Tongue (tissue), 3 donors: ENCODE measurements at places on chromosomes 16 and 17.

DNA sequence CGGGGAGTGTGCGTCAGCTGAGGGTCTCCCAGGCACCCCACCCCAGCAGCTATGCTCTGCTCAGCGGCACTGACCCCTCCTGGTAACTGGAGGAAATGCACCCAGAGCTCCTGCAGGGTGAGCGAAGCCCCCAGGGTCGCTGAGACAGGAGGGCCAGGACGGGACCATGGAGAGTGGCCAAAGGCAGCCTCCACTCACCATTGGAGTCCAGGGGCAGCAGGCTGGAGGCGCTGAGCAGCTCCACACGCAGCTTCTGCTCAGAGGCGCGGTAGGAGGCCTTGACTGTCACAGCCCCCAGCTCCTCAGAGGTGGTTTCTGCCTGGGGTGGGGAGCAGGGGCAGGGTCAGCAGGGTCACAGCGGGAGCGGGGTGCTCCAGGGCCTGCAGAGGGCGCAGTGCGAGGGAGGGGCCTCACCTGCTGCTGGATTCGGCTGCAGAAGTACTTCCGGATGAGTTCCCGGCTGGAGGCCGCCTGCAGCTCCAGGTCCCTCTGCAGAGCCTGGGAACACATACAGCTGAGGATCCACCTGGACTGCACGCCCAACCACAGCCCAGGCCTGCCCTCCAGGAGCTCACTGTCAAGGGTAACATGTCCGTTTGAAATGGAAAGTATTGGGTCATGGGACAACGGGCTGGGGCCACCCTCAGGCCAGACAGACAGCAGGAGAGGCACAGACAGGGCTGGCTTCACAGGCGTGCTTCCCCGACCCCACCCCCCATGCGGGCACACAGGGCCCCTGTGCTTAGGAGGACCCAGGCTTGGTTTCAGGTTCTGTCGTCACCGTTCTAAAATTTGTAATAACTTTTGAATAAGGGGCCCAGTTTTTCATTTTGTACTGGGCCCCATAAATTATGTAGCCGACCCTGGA, 13.8 kb downstream of the UNC13D start:
- DNase-seq = no peak

- no peak for DNase-seq
Measured at GRCh38 chr17:6255322-6255721, 179.6 kb downstream of the AIPL1 start.

- DNase-seq = no peak
Measured at GRCh38 chr17:80760511-80760911, 215.9 kb downstream of the RPTOR start.

GRCh38 chr17:15124746-15125145, 140.4 kb downstream of the PMP22 start:
- no peak for DNase-seq

- no peak for DNase-seq
Measured at GRCh38 chr17:5286846-5287245, 4.8 kb downstream of the RABEP1 start.

GRCh38 chr17:42050393-42051012, at the start of gene C17orf113:
Gene C17orf113, minus strand, starts transcription at chr17:42050601. Its CDS starts 7,225 bp downstream, at chr17:42043376.
- DNase-seq = peak; percentile 79

- no peak for DNase-seq
Measured at GRCh38 chr16:50699326-50700159, 6.1 kb downstream of the NOD2 start.

DNA sequence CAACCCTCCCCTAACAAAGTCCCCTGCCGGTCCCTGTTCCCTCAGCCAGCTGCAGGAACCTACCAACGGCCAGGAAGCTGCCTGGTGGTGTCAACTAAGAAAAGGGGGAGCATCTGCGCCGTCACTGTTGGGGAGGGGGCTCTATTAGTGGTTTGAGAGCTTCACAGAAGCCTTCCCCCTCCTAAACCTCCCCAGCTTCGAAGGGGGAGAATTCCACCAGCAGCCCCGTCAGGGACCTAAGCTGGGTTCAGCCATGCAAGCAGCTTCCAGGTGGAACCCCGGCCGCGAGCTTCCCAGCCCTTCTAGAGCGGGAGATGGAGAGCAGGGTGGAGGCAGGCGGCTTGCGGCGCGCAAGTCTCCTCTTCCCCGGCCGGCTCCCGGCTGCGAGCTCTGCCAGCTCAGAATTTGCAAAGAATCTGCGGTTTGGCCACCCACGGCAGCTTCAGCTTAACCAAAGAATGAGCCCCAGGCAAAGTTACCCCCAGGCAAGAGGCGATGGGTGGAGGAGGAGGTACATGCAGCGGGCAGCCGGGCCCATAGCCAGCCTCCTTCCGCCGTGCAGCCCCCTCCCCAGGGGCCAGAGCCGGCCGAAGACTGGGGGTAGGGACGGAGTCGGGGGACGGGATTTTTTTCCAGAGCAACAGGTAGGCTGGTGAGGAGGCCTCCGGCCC, 33.7 kb downstream of the DDX19A start:
- DNase-seq = peak; percentile 70

DNA sequence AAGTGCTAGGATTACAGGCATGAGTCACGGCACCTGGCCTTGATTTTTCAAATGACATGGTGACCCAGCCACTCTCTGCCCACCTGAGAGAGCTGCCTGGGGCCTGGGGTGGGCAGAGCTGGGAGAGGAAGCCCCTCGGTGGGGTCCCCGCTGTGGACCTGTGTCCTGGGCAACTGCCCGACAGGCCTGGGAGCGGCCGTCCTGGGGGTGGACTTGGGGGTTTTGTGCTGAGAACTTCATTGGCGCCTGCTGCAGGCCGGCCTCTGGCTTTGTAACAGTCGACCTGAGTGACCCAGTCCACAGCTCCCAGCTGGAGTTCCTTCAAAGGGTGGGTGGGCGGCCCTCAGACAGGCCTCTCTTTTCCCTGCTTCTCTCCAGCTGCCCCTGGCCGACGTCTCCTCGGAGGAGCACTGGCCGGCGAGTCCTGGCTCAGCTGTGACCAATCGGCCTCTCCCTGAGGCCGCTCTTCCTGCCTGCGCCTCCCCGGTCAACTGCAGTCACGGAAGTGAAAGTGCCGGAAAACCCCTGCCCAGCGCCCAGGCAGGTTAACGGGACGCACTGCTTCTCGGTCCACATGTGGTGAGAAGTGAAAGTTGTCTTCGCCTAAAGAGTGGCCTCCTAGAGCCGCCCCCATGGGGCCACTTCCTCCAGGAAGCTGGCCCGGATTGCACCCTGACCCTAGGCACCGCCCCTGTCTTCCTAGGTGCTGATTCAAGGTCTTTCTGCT, 5.5 kb downstream of the CBFA2T3 start:
- DNase-seq = no peak

DNA sequence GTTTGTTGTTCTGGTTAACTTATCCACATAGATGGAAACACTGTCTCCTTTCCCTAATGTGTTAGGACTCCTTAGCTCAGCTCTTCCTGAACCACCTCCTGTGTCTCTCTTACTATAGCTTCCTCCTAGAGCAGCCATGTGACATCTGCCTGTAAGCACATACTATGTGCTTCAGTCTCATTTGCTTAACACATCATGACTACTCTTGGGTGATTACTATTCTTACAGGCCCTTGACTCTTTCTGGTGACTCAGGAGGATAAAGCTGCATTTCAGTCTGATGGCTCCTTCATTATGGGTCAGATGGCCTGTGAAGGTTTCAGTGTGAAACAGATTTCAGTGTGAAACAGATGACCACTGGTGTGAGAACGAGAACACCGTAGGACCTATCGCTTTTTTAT, 320 bp upstream of the KRTAP4-2 start:
- DNase-seq = no peak

- DNase-seq = no peak
Measured at GRCh38 chr17:72606656-72607055, 485.8 kb downstream of the SLC39A11 start.

- no peak for DNase-seq
Measured at GRCh38 chr17:72099919-72100318, 20.9 kb upstream of the SOX9 start.

DNA sequence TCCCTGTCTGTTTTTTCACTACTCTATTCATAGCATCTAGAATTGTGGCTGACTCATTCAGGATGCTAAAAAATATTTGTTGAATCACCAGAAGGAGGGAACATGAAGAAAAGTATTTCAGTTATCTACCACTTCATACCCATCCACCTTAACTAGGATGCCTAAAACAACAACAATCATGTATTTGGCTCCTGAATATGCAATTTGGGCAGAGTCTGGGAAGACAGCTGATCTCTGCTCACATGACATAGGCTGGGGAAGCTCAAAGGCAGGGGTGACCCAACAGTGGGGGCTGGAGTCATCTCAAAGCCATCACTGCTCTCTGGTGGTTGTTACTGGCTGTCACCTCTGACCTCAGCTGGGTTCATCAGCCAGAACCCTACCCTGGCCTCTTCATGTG, 80.1 kb upstream of the RPL38 start:
- no peak for DNase-seq

DNA sequence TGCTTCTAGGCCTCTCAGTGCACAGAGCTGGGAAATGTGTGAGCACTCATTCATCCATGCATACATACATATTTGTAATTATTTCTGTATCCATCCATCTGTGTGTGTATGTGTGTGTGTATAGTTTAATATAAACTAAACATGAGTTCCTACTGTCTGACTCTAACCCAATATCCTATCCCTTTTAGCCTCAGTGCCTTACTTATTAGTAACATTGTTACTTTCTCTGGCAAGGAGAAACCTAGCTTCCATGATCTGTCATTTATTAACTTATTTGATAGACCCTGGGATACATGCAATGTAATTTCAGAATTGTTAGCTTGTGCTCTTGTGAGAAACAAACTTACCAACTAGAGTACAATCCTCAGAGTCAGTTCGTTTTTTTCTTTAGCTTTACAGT, 59.0 kb upstream of the WSCD1 start:
- DNase-seq = no peak
